ENCODE measurements at places on chromosomes 6 and 20.
A peak's percentile ranks its signal among the peaks of the same experiment; 100 is the strongest.

GRCh38 chr6:163860287-163861081 lies 446.0 kb downstream of the QKI start:
- H3K27me3 ChIP-seq: no peaks in the 10 kb centered on the region
- H3K36me3 ChIP-seq: no peaks in the 10 kb centered on the region
- H3K4me3 ChIP-seq: no peak overlapping the region
- H3K4me1 ChIP-seq: no peaks in the 10 kb centered on the region
- H3K27ac ChIP-seq: no peak overlapping the region

GRCh38 chr6:90369024-90369519 lies 72.4 kb upstream of the BACH2 start:
- H3K4me3 ChIP-seq: peak overlapping the region; percentile 22
- H3K4me1 ChIP-seq: peaks cover 14% of the 10 kb centered on the region
- H3K27me3 ChIP-seq: no peaks in the 10 kb centered on the region
- peak; percentile 82 for DNase-seq
- peak overlapping the region; percentile 64 for H3K27ac ChIP-seq
- H3K36me3 ChIP-seq: no peaks in the 10 kb centered on the region

GRCh38 chr6:154266560-154267099 lies 90.0 kb downstream of the IPCEF1 start:
- no peak overlapping the region for H3K4me3 ChIP-seq
- no peaks in the 10 kb centered on the region for H3K4me1 ChIP-seq
- no peak for DNase-seq
- H3K27me3 ChIP-seq: no peaks in the 10 kb centered on the region
- H3K36me3 ChIP-seq: no peaks in the 10 kb centered on the region
- H3K27ac ChIP-seq: no peak overlapping the region

DNA sequence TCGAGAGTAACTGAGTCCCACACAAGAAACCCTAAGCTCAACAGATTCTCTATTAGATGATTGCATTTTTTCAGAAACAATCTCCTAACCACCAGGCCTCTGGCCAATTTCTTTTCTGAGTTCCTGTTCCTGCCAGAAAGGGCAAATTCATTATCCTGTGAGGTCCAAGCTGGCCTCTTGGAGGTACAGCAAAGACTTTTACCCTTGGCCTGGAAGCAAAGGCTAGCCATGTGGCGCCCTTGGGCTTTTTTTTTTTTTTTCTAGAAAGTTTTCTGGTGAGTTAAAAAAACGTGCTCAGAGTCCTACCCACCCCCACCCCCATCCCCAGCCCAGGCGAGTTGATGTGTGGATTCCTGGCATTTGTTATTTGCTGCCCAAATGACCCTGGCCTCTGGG lies 59.0 kb upstream of the EEF1A1 start:
- peaks cover 15% of the 10 kb centered on the region for H3K36me3 ChIP-seq
- DNase-seq: peak; percentile 66
- no peaks in the 10 kb centered on the region for H3K27me3 ChIP-seq
- peaks cover 20% of the 10 kb centered on the region for H3K4me1 ChIP-seq
- no peak overlapping the region for H3K4me3 ChIP-seq

DNA sequence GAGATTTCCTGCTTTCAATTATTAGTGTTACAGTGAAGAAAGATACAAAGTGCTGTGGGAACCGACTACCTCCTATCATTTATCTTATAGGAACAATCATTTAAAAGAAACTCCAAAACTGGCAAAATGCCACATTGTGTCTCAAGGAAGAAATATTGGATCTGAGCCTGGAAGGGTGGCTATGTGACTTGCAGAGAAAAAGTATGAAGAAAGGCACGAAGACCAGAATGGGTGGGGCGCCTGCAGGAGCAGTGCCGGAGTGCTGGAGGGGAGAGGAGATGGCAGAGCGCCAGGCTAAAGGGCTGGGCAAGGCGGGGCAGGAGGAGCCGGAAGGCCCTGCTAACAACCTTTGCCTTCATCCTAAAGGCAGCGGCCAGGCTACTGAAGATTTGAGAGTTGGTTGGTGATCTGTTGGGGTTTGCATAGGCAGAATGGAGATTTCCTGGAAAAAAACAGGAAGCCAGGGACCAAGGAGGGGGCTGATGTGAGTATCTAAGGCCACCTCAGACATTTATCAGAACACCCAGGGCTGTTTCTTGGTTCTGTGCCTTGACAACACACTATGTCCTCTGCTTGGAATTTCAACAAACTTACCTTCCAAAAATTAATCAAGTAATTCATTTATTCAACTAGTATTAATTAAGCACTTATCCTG lies 125.6 kb downstream of the MAFB start:
- peaks cover 7% of the 10 kb centered on the region for H3K36me3 ChIP-seq
- H3K4me3 ChIP-seq: no peak overlapping the region
- peaks cover 5% of the 10 kb centered on the region for H3K27me3 ChIP-seq
- H3K4me1 ChIP-seq: peaks cover 32% of the 10 kb centered on the region

Measured in Calu3 (cell line).